ENCODE measurements at places on chromosomes 16 and 17.

DNA sequence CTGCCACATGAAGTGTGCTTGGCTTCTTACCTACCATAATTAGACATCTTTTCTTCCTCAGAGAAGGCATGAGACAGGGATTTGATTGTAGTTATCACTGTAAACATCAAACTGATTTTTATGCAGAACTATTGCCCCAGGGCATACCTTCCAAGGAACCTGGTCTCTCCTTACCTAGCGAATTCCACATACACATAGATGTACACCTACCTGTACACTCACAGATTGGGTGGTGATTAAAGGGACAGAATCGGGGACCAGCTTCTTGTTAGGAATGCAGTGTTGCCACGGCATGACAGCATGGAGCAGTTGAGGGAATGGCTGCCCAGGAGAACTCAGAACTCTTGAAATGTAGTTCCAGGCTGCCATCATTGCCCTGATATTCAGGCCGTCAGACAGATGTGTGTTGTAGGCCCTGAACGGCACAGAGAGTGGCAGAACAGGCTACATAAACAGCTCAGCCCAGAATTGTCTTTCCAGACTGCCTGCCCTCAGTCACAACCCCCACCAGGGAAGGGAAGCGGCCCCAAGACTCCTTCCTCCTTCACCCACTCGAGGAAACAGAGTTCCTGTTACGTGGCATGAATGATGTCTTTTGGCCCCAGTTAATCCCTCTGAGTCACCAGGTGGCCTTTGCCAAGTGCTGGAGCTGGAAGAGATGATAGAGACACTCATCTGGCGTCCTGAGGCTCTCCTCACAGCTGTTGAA, 17.8 kb upstream of the NAGLU start:
- peak; percentile 87 for DNase-seq

DNA sequence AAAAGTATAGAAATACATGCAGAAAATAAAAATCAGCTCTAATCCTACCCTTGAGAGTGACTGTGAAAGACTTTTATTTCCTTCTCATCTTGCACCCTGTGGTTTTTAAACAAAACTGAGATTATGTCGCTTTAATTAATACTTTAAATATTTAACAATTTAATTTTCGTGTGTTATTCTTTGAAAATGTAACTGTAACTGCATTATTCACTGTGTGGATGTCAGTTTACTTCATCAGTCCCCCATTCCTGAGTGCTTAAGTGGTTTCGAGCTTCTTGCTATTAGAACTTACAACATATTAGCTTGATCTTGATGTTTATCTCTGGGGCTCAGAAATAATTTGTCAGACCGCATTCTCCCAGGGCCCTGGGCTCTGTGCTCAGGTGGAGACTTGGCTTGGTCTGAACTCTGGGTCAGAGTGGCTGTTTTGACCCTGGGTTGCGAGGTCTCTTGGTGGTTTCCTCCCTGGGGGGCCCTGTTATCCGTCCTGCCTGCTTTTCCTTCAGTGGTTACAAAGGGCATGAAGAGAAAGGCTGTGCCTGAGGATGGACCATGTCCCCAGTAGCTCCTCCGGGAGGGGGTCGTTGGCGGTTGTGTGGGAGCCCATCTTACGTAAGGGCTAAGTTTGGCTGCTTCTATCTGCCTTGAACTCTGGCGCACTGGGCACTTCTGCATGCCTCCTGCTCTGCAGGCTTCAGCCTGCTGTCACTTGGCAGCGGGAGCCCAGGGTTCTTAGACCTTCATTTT, 25.7 kb downstream of the AKAP1 start:
- no peak for DNase-seq

DNA sequence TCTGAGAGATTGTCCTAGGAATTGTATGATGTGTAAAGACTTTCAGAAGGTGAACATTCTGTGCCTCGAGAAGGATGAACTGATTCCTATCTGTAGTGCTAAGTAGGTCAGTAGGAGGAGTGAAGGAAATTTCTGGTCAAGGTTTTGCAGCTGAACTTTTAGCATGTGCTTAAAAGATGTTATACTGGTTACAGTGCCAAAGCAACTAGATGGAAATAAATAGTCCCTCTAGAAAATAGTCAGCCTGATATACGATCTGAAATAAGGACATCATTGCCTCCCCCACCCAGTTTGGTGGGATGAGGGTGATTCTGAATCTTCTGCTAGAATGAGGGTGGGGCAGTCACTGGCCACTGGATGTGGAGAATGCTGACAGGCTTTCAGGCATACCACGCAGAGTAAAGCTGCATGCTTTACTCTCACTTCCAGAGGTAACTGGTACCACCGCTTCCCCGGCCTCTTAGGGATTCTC, 57.2 kb upstream of the VPS4A start:
- DNase-seq: no peak

GRCh38 chr17:63189930-63190329, 223.9 kb downstream of the TANC2 start:
- DNase-seq: no peak

GRCh38 chr16:11402051-11402744, 56.9 kb downstream of the RMI2 start:
- DNase-seq: no peak

DNA sequence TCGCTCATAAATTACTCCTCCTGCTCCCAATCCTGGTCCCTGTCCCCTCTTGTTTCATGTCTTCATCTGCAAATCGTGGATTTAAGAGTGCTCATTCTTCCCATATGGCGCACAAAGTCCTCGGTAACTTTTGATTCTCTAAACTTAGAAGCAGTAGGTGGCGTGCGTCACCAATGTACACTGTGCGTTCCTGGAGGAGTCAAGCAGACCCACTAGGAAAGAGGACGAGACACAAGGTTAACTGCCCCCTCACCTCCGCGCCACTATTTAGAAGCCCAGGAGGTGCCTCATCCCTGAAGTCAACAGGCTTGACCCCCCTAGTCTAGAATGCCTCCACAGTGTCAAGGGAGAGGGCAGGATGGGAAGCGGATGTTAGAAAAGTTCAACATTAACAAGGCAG, 2.9 kb downstream of the SLC13A5 start:
- peak; percentile 21 for DNase-seq

DNA sequence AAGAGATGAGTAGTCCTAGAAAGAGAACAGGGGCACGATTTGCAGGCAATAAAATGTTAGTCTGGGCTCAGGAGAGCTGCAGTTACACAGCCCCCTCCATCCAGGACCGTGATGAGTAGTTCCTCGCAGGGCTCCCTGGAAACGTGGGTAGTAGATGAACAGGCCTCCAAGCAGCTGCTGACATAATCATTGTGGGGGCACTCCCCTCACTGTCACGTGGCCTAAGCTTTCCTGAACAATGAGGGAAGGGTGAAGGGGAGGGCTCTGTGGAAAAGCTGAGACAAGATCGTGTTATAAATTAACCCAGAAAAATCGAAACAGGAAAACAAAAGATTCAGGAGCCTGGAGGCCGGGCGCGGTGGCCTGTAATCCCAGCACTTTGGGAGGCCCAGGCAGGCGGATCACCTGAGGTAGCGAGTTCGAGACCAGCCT, 1.3 kb upstream of the PER1 start:
- DNase-seq: peak; percentile 74

DNA sequence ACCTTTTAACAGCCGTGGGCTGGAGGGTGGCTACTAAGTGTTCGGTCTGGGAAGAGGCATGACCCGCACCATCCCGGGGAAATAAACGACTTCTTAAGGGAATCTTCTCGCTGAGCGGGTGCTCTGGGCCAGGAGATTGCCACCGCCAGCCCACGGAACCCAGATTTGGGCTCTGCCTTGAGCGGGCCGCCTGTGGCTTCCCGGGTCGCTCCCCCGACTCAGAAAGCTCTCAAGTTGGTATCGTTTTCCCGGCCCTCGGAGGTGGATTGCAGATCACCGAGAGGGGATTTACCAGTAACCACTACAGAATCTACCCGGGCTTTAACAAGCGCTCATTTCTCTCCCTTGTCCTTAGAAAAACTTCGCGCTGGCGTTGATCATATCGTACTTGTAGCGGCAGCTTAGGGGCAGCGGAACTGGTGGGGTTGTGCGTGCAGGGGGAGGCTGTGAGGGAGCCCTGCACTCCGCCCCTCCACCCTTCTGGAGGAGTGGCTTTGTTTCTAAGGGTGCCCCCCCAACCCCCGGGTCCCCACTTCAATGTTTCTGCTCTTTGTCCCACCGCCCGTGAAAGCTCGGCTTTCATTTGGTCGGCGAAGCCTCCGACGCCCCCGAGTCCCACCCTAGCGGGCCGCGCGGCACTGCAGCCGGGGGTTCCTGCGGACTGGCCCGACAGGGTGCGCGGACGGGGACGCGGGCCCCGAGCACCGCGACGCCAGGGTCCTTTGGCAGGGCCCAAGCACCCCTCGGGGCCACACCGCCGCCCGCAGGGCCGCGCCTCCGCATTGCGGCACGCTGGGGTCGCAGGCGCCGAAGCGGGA, 3.6 kb upstream of the CBX4 start:
- no peak for DNase-seq

- DNase-seq: no peak
These were observed 4.5 kb downstream of the NPTX1 start for GRCh38 chr17:80471922-80472321.

DNA sequence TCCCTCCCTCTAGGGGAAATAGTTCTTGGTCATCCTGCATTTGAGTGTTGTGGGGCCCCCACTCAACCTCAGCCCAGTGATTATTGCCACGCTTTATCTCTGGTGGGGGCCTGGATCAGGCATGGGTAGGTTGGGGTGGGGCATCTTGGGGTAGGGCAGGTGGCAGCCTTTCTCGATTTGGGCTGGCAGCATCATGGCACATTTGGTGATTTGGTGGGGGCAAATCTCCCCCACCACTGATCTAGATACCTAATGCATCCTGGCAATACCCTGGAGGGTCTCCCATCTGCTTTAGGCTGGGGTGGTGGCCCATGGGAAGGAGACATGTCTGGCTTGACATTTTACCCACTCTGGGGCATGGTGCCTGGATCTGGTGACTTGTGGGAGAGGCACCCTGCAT, 40.2 kb downstream of the NLRP1 start:
- no peak for DNase-seq

DNA sequence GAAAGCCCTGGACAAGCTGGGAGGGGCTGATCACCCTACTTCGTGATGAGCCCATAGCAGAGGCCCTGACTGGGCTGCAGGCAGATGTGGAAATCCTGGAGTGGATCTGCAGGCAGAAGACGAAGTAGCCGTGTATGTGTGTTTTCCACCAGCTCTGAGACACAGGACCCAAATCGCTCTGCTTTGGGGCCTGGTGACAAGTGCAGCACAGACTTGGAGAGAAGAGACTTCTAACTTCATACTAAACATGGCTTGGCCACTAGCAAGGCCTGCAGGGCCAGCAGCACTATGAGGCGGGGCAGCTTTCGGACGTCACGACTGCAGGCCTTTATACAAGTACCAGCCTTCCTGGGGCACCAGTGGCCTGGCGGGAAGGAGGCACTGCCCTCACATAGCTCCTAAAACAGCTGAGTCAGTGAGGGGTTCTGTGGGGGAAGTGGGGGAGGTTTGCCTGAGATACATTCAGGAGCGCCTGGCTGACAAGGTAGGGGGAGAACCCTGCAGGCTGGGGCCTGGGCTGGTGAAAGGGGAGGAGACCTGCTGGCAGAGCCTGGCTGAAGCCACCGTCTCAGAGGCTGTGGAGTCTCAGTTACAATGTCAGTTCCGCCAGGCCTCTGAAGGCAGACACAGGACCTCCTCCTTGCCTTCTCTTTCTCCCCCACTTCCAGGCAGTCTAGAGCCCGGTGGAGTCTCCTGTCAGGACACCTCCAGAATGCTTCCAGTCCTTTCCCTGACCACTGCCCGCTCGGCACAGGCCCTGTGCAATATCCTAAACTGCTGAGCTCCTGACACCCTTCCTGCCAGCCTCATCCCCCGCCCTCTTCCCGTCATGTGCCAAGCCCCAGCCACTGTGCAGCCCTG, 73.4 kb downstream of the WSB1 start:
- peak; percentile 53 for DNase-seq

DNA sequence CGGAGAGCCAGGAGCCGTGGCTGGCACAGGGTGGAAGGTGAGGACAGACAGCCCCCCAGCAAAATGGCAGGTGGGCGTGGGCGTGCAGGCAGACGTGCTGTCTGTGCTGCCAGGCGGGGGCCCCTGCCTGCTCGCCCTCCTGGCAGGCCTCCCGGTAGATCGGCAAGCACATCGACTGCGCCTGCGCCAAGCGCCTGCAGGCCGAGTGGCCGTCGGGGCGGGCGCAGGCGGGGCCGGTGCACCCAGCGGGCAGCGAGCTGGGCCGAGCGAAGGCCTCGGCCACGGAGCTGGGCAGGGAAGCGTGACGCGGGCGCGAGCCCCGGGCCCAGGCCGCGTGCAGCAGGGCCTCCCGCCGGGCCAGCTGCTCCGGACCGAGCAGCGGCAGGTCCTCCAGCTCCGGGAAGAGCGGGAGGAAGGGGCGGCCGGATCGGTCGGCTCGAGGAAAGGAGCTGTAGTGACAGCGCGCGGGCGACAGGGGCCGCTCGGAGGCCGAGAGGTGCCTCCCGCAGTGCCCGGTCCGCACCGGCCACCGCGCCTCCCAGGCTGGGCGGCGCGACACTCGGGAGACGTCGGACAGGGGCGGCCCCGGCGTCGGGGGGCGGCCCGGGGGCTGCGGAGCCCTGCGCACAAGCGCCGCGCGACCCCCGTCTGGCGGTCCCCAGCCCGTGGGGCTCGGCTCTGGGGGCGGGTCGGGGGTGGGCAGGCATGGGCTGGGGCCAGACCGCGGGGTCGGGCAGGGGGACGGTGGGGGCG, 16.9 kb downstream of the GRIN2C start:
- DNase-seq: peak; percentile 72

DNA sequence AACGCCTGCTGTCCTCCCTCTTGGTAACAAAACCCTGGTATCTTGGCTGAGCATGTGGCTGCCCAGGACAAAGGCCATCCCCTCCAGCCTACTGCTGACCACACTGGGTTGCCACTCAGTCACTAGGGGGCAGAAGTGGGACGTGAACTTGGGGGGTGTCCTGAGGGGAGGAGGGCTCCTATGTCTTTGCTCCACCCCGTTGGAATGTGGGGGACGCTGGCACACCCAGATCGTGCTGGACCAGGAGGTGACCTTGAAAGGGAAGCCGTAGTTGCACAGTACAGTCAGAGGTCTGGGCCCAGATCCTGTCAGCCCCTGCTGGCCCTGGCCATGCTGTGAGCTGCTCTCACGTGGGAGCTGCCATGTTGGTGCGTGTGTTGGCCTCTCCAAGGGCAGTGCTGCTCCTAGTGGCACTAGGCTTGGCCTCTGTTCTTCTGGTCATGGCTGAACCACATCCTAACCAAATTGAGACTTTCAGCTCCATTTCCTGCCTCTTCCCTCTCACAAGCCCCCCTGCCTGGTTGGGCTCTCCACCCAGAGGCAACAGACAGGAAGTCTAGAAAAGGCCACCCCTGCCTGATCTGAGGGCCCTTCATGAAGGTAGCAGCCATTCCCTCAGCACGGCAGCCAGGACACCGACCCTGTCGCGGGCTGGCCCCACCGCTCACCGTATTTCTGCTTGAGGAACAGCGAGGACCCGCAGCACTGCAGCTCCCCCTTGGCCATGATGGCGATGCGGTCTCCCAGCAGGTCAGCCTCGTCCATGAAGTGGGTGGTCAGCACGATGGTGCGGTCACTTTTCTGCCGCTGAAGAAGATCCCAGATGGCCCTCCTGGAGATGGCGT, 29.0 kb upstream of the RNPS1 start:
- DNase-seq: no peak

DNA sequence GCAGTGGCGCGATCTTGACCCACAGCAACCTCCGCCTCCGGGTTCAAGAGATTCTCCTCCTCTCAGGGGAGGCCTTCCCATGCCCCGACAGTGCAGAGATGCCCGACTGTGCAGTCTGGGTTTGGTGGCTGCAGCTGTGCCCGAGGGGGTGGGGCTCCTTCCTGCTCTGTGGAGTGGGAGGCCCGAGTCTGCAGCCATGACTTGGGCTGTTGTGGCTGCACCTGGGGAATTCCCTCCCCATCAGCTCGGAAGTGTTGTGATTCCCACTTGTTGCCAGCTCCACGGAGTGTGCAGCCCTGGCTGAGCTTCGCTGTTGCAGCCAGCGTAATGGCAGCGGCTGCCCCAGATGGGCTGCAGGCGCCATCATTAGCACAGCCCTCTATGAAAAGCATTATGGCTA, 66.4 kb upstream of the SMIM36 start:
- DNase-seq: no peak
